ENCODE measurements at places on chromosomes 7 and 10.

- no peak for DNase-seq
Measured at GRCh38 chr10:3106928-3107425, 39.6 kb downstream of the PFKP start.

- DNase-seq = no peak
Measured at GRCh38 chr7:77409005-77409738, 7.0 kb downstream of the GSAP start.

- DNase-seq = peak; percentile 25
Measured at GRCh38 chr7:104983076-104983577, 30.9 kb upstream of the KMT2E start.

DNA sequence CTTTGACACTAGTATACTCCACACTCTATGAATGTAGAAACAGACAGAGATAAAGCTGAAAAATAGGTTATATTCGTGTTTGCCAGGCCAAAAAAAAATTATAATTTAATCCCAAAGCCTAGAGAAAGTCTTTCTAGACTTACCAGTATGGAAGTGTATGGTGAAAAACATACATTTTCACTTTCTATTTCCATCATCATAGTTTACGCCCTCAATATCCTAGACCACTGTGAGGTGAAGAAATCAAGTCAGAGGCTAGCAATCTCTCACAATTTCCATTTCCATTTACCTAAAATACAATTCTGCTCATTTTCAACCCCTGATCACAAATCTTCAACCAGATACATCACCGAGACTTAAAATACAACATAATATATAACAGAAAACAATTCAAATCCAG lies 16.2 kb downstream of the GPR22 start:
- no peak for DNase-seq

DNA sequence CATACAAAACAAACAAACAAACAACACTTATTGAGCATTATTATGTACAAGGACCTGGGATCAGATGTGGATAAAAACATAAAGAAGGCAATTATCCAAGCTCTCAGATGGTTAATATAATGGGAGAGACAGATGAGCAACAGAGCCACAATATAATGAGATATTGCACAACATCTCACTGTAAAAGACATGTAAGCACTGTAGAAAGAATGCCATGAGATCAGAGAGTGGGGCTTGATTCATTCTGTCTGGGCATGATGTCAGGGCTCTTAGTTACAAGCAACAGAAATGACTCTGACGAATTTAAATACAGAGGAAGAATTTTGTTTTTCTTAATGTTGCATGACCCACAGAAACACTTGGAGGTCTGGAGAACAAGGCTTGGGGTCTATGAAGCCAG lies 164.7 kb upstream of the PLXDC2 start:
- no peak for DNase-seq

GRCh38 chr10:127302343-127302742 lies 106.0 kb upstream of the INSYN2A start:
- DNase-seq = no peak

GRCh38 chr7:102201576-102201975 lies 85.1 kb upstream of the SH2B2 start:
- no peak for DNase-seq

GRCh38 chr10:71475243-71475871 lies 78.6 kb downstream of the CDH23 start:
- no peak for DNase-seq

DNA sequence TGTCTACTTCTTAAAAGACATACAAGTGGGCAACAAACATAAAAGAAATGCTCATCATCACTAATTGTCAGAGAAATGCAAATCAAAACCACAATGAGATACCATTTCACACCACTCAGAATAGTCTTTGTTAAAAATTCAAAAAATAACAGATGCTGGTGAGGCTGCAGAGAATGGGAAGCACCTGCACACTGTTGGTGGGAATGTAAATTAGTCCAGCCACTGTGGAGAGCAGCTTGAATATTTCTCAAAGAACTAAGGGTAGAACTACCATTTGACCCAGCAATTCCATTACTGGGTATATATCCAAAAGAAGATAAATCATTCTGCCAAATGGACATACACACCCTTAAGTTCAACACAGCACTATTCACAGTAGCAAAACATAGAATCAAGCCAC lies 61.8 kb upstream of the STEAP1 start:
- DNase-seq = no peak
